ENCODE measurements at places on chromosomes 7 and 10.

GRCh38 chr7:87599336-87599735 lies 1.3 kb downstream of the ABCB1 start:
- DNase-seq, result no peak

DNA sequence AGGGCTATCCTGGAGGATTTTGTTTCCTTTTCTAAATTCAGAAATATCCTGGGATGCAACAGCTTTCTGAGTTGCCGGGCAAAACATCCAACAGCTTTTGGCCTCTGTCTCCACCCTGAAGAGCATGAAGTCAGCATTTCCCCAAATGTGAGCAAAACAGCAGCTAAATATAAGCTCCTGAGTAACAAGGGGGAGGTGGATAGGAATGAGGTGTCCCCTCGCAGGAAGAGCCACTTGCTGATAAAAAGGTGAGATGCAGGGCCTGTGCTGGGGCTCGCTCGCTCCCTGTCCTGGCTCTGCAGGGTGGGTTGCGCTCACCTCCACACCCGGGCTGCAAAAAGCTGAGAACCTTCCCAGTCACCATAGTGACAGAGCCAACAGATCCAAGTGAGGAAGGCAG lies 264.3 kb downstream of the ZEB1 start:
- no peak for DNase-seq

- no peak for DNase-seq
Observed at GRCh38 chr7:108211382-108212201, 81.4 kb upstream of the LAMB4 start.

DNA sequence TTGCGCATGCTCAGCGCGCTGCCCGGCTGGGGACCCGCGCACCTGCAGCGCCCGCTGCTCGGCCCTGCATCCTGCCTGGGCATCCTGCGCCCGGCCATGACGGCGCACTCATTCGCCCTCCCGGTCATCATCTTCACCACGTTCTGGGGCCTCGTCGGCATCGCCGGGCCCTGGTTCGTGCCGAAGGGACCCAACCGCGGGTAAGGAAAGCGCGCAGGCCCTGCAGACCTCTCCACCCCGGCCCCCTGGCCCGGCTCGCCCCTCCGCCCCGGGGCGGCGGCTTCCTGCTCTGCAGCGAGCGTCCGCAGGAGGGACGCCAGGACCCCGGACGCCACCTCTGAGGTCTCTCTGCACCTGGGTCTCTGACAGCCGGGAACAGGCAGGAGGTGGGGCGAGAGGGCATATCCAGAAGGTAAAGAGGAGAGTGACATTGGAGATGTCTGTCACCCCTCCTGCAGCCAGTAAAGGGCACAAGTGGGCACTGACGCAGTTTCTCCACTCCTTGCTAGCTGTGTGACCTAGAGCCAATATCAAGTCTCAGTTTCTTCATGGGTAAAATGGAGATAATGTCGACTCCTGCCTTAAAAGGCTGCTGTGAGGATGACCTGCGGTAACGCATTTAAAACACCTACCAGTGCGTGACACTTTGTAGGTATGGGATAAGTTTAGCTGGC lies 338 bp downstream of the ATP6V0E2 start:
- DNase-seq, result no peak

DNA sequence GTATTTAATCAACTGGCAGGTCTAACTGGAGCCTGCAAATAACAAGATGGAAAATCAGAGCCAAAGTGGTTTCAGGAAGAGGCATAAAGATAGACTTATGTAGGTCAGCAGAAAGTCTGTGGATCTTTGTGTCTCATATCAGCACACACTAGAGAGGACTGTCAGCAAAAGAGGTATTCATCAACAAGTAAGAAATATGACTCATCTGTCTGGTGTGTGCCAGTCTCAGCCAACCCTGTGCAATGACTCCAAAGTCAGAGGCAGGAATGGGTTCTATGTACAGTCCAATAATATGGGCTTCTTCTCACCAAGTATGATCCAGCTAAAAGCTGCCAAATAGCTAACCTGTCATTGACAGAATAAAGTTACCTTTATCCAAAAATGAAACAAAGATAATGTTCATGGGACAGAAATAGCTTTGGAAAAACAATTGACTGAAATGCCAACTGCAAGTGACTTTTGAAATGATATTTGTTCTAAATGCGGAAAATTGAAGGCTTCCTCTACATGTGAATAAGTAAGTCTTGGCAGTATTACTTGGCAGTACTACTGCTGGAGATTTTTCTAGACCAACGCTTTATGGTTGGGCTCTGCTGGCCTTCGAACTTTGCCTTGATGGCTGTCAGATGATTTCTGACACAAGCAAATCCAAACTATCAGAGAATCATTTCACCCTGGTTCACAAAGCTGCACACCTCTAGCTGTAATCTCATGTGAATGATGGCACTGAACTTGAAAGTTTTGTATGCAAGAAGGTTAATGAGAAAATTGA lies 272.3 kb upstream of the SEMA3C start:
- DNase-seq, result no peak

- no peak for DNase-seq
Observed at GRCh38 chr7:152987656-152988055, 228.1 kb downstream of the ACTR3B start.

- no peak for DNase-seq
Observed at GRCh38 chr10:80513106-80513505, 24.6 kb upstream of the SH2D4B start.

DNA sequence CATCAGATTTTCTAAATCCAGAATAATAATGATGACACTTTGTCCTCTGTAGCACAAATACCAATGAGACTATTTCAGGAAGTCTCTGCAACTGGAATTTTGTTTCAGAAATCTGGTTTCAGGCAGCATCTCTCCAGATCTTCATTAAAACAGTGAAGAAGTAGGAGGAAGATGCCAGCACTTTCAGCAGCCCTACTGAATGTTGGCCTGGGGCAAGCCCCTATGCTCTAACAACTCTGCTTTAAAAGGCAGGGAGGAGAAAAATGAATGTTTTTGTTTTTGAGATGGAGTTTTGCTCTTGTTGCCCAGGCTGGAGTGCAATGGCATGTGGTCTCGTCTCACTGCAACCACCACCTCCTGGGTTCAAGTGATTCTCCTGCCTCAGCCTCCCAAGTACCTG lies 7.2 kb upstream of the CAV1 start:
- no peak for DNase-seq

GRCh38 chr10:89891006-89891535 lies 189.7 kb downstream of the KIF20B start:
- DNase-seq, result no peak

DNA sequence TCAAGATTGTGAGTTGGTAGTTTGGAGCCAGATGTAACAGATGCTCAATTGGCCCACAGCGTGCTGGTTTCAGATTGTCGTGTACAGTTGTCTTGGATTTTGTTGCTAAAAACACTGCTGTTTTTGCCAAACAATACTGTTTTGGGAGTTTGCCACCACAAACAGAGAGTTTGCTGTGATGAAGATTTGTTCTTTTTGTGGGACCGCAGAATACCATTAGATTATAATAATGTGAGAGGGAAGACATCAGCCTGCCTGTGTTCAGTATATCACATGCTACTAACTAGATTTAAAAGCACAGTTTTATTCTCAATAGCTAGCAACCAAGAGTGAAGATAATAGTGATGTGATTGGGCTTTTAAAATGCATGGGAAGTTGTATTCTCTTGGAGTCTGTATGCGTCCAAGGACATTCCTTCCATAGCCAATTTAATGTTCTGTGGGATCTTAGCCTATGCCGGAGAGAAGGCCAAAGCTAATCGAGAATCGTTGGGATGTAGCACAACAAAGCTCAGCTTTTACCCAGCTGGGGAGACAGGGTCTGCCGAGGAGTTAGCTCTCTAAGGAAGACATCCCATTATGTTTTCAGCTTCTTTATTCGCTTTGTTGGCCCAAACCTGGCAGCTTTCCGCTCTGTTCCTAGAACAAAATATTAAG lies 18.7 kb upstream of the ITGA8 start:
- DNase-seq, result no peak

GRCh38 chr7:2823130-2823529 lies 21.0 kb downstream of the GNA12 start:
- DNase-seq, result no peak

DNA sequence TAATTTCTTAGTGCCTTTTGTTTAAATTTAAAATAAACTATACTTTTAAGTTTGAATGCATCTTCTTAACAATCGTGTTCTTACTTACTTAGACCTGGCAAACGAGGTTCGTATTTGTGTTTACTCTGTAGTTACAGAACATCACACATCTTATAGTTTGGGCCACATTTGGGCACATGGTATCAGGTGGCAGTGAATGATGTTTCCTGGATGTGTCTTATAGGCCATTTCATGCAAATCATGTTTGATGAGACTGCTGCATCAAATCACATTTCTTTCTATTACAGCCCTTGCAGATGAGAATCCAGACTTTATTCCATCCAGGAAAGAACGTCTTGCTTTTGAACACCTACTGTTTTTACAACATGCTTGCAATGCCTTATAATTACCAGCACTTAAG lies 78.5 kb downstream of the RBM33 start:
- no peak for DNase-seq

DNA sequence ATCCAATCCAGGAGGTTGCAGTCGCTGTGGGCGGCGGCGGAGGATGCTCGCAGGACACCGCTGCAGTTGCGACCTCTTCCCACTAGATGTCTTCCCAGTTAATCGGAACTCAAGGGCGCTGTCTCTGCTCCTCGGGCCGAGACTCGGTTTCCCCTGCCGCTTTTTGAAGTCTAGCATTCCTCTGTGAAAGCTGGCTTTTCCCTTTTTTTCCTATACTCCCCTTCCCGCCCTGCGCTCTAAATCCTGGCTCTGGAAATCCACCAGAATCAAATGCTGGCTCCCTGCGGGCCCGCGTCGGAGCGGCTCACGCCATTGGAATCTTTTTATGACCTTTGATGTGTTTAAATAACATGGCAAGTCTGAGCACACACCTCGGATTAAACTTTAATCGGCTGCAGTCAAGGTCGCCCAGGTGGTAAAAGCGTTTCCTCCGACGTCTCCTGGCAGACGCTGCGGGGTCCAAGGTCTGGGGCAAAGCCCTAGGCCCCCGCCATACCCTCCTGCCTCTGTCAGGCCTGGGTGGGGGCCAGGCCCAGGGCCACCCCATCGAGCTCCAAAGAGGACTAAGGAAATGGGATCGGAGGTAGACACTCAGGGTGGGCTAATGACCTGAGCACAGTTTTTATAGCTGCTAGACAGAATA lies 10.7 kb upstream of the HOXA13 start:
- no peak for DNase-seq

All from AG04449 (cell line).